ENCODE measurements at places on chromosomes 16 and 17.

- DNase-seq: no peak
These were observed 380.9 kb downstream of the SOX9 start for GRCh38 chr17:72501404-72502370.

GRCh38 chr17:3557768-3558583 lies at the start of gene TRPV3:
TSS of gene TRPV3 (minus strand) at chr17:3557812. CDS start at chr17:3554850, 2,962 bp downstream.
- no peak for DNase-seq

DNA sequence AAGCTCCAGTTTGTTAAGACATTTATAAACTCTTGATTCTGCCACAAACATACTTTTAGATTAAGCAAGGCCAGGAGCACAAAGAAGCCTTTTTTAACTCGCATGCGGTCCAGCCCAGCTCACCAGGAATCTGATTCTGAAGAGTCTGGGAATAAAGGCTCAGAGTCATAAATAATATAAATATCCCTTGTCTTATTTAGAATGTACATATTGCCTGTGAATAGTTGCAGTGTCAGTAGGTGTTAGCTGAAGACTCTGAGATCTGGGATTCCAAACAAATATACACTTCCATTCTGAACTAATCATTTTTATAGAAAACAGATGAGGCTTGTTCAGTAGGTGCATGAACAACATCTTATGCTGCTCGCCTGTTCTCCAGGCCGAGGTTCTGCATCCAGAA lies 59.1 kb upstream of the ELAC2 start:
- no peak for DNase-seq

GRCh38 chr17:64571746-64572145 lies 65.0 kb downstream of the CEP95 start:
- no peak for DNase-seq

DNA sequence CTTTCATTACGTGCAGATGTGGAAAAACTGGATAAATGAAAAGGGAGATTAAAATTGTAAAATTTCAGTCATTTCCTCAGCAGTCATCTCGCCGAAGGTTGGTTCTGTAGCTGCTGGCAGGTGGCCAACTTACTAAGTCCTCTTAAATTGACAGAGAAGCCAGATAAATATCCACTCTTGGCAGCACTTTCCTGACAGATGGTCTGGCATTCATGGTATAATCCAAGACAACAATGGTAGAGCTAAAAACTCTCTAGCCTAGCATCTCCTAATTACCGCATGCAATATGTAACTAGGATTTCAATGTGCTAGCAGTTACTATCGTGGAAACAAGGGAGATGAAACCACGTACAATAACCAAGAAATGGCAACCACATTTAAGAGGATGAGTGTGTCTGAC lies 306.3 kb downstream of the CNTNAP4 start:
- DNase-seq: peak; percentile 97

DNA sequence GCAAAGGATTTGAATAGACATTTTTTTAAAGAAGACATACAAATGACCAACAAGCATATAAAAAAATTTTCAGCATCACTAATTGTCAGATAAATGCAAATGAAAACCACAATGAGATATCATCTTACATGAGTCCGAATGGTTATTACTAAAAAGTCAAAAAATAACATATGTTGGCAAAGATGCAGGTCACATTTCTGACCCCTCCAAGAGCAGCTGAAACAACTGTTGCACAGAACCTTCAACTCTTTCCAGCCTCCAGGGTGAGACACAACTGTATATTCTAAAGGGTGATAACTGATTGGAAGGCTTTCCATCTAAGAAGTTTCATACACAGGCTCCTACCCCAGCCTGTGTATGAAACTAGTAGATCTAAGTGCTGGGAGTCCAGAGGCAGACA lies 51.9 kb downstream of the SLFN5 start:
- DNase-seq: no peak

- DNase-seq: no peak
These were observed 12.1 kb upstream of the ALDOA start for GRCh38 chr16:30053376-30054015.

DNA sequence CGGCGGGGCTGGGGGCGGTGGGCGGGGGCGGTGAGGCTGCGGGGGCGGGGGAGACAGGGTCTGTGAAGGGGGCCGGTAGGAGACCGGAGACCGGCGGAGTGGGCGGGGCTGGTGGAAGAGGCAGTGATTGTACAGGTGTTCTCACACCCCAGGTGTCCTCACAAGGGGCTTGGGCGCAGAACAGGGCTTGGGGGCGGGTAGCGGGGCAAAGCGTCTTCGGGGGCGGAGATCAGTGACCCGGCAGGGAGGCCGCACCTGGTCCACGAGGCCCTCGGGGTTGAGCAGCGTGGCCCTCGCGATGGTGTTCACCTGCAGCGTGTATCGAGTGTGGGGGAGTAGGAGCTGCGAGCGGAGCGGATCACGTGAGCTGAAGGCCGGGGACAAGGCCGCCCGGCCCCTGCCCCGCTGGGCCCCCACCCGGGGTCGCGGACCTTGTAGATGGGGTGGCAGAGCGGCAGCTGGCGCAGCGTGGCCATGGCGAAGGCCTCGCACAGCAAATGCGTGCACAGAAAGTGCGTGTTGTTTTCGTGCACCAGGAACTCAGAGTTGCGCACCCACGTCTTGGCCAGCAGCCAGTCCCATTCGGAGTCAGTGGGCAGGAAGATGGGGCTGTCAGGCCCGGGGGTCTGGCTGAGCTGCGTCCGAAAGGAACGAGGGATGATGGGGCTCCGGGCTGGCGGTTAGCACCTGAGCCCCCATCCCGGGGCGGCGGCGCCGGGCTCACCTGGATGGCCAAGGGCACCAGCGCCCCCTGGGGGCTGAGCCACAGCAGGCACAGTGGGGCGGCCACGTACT lies 8.5 kb downstream of the ALOXE3 start:
- DNase-seq: peak; percentile 82

- DNase-seq: no peak
These were observed 17.9 kb downstream of the HSF5 start for GRCh38 chr17:58470356-58470755.

DNA sequence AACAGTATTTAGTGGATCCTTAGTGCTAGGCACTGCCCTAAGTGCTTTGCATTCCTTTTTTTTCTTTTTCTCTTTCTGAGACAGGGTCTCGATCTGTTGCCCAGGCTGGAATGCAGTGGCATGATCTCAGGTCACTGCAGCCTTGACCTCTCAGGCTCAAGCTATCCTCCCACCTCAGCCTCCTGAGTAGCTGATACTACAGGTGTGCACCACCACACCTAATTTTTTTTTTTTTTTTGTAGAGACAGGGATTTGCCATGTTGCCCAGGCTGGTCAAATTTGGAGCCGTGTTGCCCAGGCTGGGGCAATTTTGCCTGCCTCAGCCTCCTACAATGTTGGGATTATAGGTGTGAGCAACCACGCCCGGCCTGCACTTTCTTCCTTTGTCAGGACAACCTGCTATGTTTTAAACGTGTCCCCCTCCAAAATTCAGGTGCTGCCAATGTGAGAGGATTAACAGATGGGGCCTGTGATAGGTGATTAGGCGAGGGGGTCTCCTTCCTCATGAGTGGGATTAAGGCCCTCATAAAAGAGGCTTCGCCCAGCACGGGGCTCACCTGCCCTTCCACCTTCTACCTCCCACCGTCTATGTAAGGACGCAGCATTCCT lies 5.4 kb downstream of the NQO1 start:
- no peak for DNase-seq

- no peak for DNase-seq
These were observed 2.6 kb upstream of the LGALS9 start for GRCh38 chr17:27628376-27628775.

DNA sequence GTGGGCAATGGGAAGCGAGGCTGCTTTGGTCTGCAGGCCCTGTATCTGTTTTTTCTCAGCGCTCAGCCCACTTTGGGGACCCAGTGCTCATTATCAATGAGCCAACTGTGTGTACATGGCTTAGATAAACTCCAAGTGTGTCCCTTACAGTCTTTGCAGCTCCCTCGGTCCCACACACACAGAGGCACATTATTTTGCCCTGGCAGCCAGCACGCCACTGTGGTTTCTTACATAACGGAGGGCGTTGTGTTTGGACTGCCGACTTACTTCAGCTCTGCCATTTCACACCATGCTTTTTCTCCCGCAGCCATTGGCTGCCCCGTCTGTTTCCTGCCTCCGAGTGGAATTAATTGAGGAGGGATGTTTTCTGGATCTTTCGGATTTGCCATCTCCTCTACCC lies 56.5 kb upstream of the CLEC18A start:
- no peak for DNase-seq

DNA sequence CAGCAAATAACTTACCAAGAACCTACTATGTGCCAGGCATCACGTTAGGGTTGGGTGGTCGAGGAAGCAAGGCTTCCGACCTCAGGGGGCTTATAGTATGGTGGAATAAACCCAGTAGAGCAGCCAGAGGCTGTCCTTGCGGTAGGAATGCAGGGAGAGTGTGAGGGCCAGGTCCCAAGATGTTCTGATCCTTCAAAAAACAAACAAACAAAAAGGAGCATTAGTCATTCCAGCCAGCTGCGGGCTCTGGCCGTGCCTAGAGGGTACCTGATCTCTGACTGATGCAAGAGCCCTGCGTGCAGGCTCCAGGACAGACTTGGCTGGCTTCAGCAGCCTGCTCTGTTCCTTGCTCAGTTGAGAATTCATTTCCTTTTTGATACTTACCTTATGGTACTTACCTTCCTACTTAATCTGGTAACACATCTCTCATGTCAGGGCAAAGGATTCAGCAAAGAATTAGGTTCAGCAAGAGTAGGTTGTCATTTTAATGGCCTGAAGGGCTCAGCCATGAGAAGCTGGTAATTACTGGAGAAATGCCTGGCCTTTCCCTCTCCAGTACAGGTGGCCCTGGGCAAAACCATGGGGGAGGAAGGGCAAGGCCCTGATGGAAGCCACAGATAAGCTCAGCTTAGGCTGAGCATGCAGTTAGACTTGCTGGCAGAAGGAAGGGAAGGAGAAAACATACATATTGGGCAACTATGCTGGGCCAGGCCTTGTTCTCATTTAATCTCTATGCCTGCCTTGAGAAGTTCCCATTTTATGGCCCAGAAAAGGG lies 18.4 kb downstream of the CYB5D2 start:
- peak; percentile 71 for DNase-seq

DNA sequence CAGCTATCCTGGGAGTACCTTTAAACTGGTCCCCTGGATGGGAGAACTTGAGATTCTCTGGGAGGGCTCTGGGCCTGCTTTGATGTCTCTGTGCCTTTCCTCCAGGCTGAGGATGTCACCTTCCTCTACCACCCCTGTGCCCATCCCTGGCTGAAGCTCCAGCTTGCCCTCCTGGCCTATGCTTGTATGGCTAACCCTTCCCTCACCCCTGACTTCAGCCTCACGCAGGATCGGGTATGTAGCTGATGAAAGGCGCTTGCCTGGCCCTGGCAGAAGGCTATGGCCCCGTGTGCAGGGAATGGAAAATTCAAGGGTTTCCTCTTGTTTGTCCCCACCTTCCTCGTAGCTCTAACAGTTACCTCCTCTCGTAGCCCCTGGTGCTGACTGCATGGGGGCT lies 3.0 kb downstream of the TP53I13 start:
- DNase-seq: no peak

DNA sequence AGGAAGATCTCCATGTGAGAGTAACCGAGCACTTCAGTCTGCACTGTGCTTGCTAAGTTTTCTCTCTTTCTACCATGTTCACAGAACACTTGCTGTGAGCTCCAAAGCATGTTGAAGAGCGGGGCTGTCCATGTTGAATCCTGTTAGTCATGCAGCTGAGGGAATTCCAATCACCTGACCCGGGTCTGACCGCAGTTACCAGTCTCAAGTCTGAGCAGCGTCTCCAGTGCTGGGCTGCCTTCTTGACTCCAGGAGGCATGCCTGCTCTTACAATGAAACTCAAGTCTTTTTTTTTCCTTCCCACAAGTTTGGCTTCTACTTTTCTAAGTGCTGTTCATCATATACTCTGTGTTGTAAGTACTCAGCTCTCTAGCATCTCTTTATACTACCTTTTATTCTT lies 44.3 kb downstream of the HOXB1 start:
- DNase-seq: no peak

- DNase-seq: peak; percentile 99
These were observed 88.8 kb upstream of the ANKFN1 start for GRCh38 chr17:56064506-56064905.

DNA sequence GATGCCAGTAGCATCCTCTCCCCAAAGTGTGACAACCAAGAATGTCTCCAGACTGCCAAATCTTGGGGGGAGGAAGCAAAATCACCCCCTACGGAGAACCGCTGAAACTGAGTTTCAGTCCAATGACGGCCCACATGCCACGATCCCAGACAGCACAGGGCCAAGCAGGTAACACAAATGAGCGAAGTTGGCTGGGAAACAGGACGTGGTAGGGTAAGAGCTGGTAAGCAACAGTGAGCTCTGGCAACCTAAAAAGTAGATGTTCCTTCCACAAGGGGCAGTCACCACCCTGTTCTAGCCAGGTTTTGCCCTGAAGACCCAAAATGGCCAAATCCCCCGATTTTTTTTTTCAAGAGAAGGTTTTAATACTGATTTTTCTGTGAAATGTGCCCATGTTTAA lies 25.4 kb downstream of the ZFHX3 start:
- DNase-seq: no peak

- peak; percentile 90 for DNase-seq
These were observed 3.7 kb upstream of the ERN1 start for GRCh38 chr17:64133546-64134215.

DNA sequence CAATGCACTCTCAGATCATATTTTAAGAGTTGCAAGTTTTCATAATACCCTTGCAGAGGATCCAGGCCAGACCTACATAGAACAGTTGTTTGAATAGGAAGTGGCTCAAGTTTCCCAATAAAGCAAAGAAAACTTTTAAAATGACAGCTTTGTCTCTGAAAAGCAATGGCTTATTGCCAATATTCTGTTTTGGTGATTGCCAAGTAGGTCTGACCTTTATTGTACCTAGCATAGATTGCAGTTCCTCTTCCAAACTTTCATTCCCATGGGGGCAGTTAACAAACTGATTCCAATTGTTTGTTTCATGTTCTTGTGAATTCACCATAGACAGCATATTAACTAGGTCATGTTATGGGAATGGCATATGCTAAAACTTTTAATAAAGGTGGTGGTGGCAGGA lies 664.6 kb upstream of the CA10 start:
- no peak for DNase-seq

GRCh38 chr17:12667299-12667958 lies 1.7 kb downstream of the MYOCD start:
- peak; percentile 74 for DNase-seq

DNA sequence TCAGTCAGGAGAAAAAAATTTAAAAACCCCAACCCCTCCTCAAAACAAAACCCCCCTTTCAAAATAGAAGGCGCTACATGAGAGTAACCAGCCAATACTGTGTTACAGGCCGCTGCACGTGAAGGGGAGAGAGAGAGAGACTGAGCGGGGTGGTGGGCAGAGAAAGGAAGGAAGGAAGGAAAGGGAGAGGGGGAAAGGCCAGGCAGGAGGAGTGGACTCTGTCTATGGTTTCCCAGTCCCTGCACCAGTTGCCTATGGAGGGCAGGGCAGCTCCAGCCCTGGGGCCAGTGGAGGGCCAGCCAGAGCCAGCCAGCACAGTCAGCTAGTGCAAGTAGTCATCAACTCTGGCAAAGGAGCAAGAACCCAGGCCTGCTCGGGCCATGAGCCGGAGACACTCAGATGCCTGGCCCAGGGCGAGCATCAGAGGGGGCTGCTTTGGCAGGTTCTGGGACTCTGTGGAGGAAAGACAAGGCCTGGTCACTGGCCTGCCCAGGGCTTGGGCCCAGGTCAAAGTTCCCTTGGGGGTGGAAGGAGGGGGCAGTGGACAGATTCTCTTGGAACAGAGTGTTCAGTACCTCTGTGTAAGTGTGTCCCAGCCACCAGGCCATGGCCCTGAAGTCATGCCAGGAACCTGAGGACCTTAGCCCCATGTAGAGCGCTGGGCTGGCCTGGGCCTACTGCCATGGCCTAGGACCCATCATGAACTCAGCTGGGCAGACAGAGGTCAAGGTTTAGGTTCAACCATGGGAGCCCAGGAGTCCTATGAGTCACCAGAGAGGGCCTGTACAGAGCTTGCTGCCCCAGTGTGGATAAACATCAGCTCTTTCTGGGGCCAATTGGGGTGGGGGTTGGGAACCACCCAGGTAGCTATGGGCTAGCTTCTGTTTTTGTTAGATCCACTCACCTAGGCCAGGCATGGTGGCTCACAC lies 7.3 kb upstream of the GFOD2 start:
- DNase-seq: no peak

All from NCI-H82 (cell line).